ENCODE measurements at places on chromosomes 7 and 10.

DNA sequence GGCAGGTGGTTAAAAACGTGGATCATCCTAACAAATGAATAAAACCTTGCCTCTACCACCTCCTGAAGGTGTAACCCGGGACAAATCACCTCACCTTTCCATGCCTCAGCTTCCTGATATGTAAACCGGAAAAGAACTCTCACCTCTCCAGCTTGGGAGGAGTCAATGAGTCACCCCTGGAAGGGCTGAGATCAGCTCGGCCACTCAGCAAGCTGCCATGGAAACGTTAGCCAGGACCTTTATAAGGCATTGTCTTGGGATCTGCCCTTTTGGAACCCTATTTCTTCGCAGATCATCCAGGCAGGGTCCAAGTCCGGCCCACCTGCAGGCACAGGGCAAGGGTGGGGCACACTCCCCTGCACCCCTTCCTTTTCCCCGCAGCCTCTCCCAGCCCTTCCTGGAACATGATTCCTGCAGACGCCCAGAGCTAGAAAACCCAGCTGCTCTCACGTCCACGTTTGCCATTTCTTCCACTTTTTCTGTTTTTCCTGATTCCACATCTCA lies 81.6 kb upstream of the PFKP start:
- DNase-seq: no peak

- no peak for DNase-seq
These were observed 106.5 kb downstream of the TCF7L2 start for GRCh38 chr10:113056441-113057021.

DNA sequence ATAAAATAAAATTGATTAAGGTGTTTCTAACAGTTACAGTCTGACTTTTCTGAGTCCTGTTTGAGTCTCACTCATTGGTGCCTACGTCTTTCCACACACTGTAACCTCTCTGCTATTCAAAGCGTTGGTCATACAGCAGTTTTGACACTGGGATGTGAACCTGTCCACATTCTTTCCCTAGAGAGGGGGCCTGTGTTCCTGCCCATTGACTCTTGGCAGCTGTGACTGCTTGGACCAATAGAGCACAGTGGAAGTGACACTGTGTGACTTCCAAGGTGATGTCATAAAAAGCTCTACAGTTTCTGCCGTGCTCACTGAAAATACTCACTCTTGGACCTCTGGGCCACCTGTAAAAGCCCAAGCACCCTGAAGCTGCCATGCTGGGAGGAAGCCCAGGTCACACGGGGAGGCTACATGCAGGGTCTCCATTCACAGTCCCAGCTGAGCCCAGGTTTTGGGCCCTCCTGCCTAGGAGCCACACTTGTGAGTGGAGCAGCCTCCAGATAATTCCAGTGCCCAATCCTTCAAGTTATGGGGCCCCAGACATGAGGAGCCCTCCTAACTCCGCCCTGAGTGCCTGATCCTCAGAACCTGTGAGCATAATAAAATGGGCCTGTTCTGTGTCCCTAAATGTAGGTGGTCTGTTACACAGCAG lies 704 bp upstream of the ANTXRL start:
- no peak for DNase-seq

- no peak for DNase-seq
These were observed 11.9 kb upstream of the WDFY4 start for GRCh38 chr10:48672596-48673265.

- no peak for DNase-seq
These were observed 90.9 kb upstream of the ZNF804B start for GRCh38 chr7:88668591-88668990.

All from activated CD4-positive, alpha-beta T cell treated with anti-CD3 and anti-CD28 coated beads, Interleukin-2, amount 50 U/mL, for 48 hours (primary cell).